GM20000 (cell line): ENCODE measurements at places on chromosomes 16 and 17.

DNA sequence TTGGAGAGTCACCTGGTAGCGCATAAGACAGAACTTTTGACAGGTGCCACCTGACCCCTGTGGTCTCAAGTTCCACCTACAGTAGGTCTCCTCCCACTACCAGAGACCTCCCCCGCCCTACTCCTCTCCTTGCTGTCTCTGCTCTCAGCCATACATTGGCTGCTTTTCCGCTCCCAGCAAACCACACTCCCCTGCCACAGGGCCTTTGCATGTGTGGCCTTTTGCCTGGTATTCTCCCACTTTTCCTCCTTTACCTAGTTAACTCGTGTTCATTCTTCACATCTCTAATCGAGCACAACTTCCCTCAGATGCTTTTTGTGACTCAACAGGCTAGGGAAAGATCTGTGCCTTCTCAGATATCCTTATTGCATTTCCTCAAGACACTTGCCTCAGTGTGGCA is 218.3 kb upstream of the EEF2KMT start:
- DNase-seq: no peak

DNA sequence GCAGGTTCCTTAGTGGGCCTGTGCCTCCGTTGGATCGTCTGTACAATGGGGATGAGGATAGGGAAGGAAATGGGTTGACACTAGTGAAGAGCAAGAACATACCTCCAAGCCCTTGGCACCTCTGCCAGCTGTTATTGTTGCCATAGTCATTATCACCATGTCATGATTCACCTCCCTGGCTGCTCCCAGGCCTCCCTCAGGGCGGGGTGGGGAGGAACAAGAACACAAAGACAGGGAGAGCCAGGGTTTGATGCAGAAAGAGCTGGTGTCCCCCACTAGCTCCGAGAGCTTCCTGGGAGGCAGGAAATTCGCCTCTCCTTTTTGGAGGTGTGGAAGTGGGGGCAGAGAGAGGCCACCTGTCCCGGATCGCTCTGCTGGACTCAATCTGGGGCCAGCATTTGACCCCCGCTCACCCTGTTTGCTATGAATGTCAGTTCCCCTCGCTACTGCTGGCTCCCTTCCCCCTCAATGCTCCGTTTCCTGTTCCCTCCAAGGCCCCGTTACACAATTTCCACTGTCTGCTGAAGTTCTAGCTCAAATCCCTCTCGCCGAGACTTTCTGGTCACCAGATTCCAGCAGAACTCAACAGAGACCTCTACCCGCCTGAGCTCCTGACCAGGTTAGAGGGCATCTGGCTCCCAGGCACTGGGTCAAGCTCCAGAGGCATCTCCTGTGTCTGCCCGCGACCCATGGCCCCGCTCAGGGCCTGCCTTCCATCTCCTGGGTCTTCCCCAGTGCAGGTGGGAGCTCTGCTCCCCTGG is 9.1 kb downstream of the TIMP2 start:
- no peak for DNase-seq

DNA sequence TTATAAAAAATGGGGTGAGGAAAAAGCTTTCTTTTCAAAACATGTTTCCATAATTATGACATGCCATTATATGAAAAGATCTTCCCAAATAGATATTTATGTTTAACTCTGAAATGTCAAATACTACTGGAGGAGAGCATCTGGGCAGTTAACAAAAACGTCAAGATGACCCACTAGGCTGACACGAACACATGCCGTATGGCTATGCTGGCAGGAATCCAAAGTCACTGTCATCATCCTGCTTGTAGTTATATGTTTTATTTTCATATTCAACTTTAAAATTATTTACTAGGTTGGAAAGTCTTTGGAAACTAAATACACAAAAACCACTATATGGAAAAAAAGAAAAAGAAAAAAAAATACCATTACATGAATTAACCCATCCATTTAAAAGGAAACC is 27.3 kb downstream of the ANKFY1 start:
- DNase-seq: no peak

DNA sequence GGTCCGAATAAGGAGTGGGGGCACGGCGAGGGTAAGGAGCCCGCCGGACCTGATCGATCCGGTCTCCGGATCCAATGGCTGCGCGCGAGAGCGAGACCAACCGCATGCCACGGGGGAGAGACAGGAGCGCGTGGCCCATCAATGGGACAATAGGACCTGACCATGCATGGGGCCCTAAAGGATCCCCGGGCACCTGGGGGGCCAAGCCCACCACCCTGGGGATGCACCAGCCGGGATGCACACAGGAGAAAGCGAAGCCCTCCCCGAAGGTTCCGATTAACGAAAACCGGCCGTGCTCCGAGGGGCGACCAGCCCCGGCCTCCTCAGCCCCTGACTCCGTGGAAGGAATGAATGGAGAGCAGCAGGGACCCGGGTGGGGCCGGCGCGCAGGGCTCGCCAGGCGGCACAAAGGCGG is 525 bp downstream of the JPT1 start:
- no peak for DNase-seq

- peak; percentile 60 for DNase-seq
Measured at GRCh38 chr17:8753976-8754440, 4.3 kb downstream of the SPDYE4 start.

- peak; percentile 49 for DNase-seq
Measured at GRCh38 chr16:20774703-20775362, 11.0 kb downstream of the ACSM3 start.

DNA sequence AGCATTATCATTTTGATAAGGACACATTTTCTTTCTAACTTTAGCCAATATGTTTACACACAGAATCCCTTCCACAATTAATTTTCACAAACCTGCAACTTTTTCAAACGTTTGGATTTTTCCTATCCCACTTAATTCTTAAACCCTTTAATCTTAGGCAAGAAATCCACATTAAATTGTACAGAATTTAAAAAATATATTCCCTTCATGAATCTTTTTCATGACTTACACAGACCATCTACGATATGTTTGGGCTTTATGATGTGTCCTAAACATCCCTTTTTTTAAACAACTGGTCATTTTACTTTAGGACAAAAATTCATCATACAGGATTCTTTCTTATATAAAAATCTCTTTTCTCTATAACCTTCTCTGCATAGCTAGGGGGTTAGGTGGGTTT is 241.5 kb upstream of the CNTNAP4 start:
- DNase-seq: no peak

GRCh38 chr16:1499756-1500464 is 6.8 kb downstream of the TELO2 start:
- DNase-seq: no peak

DNA sequence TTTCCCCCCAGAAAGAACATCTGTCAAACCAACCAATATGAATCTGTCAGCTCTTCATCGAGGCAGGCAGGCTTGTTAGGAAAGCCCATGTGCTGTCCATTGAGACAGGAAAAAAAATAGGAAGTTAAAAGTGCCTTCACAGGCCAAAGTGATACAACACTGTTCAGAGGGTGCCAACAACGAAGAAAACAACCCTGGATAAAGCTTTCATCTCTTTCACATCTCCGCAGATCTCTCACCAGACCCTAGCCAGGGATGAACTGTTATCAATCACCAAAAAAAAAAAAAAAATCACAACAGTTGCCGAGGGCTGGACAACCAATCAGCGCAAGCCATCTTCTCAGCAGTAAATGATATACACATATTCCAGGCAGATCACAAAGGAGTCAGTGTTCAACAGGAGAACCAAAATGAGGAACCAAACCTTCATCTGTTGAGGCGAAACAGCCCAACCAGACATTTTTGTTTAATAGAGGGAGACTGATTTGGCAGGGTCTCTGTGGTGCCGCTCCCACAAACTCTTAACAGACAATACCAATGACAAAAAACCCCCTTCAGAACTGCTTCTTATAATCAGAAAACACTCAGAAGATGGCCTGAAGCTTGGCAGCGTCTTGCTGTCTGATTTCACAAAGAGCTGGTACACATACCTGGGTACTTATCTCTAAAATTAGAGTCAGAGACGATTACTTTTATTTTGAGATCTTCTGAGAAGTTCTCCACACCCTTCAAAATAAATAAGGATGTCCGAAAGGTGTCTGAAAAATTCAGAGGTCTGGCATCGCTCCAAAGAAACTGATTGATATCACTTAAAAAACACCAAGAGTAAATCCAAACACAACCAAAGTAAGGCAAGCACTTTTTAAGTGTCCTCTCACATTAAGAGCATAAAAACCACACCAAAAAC is 1.8 kb downstream of the MAP3K14 start:
- peak; percentile 53 for DNase-seq

DNA sequence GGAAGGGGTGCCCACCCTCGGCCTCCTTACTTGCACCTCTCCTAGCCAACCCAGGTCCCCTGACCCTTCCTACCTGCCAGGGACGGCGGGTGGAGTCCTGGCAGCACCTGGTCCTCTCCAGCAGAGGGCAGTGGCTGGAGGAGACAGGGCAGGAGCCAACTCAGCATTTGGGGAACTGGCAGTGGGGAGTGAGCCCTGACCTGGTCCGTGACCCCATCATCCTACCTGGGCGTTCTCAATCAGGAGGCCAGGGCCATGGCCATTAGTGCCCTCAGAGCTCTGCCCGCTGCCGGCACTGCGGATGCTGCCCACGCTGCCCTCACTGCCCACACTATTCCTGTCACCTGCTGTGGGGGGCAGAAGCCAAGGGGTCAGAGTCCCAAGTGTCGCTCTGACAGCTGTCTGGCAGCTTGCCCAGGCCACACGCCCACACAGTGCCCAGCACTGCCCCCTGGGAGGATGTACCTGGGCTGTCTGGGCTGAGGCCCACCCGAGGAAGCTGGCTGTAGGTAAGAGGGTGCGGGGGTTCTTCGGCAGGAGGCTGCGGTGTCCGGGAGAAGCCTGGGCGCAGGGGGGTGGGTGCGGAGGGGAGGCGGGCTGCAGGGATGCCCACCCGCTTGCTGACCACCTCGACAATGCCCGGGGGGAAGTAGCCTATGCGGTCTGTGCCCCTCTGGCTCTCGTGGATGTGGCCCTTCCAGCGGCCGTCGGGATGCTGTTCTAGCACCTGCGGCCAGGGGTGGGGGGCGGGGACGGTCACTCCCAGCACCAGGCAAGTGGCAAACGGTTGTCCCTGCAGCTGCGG is 10.8 kb downstream of the CASKIN2 start:
- peak; percentile 90 for DNase-seq

DNA sequence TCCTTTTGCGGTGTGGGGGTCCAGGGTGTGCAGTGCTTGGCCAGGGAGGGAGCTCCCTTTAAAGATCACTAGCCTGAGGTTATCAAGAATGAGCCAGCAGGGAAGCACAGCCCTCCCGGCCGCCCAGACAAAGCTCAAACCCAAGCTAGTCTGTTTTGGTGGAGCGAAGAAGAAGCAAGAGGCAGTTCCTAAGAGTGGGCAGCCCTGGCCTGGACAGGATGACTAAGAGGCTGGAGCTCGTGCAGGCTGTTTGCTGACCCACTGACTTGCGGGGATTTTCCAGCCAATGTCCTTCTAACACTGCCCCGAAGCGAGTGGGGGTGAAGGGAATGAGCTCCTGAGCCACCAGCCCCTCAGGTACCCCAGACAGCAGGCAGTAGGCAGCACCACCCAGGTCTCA is 134.4 kb downstream of the COPRS start:
- no peak for DNase-seq

DNA sequence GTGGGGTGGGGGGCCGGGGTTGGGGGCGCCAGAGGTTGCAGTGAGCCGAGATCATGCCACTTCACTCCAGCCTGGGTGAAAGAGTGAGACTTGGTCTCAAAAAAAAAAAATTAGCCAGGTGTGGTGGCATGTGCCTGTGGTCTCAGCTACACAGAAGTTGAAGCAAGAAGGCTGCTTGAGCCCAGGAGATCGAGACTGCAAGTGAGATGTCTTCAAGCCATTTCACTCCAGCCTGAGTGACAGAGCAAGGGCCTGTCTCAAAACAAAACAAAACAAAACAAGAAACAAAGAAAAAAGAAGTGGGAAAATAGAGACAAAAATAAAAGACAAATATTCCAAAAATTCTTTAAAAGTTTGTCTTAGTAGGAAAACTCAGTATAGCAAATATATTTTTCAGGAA is 135.1 kb upstream of the CORO6 start:
- no peak for DNase-seq

DNA sequence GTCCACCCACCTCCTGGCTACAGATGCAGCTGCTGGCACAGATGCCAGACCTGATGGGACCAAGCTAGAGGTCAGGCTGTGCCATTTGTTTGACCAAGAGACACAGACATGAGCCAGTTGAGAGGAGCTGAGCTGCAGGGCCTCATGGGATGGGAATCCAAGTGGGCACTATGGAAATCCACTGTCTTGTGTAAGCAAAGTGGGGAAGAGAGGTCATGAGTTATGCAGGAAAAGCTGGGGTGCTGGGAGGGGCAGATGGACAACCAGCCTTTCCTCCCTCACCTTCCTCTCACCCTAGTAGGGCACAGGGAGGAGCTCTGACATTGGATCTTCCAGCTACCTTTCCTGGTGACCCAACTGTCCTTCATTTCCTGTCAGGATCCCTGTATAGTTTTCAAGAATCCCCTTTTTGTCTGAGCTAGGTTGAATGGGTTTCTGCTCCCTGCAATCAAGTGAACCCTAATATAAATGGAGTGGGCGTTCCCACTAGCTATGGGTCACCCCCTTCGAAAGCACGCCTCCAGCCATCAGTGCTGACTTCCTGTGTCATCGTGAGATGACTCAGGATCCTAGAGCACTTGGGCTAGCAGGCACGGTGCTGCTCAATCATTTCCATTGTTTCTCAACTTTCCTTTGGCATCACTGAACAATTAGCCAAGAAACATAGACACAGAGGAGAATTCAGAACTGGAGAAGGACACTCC is 13.6 kb downstream of the ATPAF2 start:
- peak; percentile 74 for DNase-seq

GRCh38 chr17:56481659-56482058 is 111.8 kb upstream of the NOG start:
- no peak for DNase-seq

GRCh38 chr17:77503916-77504651 is 363.3 kb downstream of the SEC14L1 start:
- no peak for DNase-seq

DNA sequence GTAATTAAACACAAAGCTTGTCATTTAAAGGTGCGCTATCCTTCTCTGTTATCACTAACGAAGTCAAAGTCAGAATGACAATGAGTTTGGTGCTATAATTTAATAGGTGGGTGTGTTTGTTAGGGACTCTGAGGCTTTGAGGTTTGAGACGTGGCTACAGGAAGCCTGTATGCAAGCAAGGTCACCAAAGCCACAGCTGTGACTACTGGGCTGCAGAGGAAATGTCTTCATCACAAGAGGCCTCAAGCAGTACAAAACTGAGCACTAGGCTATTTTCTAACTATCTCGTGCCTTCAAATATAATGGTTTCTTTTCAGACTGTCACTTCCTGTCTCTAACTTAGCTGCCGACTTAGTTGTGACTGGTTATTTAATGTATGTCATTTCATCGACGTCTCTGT is 141.2 kb downstream of the AATF start:
- peak; percentile 80 for DNase-seq

DNA sequence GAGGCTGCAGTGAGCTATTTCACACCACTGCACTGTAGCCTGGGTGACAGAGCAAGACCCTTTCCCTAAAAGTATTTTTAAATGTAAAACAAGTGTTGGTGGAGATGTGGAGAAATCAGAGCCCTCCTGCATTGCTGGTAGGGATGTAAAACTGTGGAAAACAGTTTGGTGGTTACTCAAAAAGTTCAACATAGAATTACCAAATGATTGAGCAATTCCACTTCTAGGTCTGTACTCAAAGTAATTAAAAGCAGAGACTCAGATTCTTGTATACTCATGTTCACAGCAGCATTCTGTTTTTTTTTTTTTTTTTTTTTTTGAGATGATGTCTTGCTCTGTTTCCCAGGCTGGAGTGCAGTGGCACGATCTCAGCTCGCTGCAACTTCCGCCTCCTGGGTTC is 141.8 kb downstream of the PITPNC1 start:
- DNase-seq: no peak
